ENCODE measurements at places on chromosomes 5 and 9.

GRCh38 chr5:66810848-66811261 lies 214.7 kb downstream of the MAST4 start:
- no peak for DNase-seq

DNA sequence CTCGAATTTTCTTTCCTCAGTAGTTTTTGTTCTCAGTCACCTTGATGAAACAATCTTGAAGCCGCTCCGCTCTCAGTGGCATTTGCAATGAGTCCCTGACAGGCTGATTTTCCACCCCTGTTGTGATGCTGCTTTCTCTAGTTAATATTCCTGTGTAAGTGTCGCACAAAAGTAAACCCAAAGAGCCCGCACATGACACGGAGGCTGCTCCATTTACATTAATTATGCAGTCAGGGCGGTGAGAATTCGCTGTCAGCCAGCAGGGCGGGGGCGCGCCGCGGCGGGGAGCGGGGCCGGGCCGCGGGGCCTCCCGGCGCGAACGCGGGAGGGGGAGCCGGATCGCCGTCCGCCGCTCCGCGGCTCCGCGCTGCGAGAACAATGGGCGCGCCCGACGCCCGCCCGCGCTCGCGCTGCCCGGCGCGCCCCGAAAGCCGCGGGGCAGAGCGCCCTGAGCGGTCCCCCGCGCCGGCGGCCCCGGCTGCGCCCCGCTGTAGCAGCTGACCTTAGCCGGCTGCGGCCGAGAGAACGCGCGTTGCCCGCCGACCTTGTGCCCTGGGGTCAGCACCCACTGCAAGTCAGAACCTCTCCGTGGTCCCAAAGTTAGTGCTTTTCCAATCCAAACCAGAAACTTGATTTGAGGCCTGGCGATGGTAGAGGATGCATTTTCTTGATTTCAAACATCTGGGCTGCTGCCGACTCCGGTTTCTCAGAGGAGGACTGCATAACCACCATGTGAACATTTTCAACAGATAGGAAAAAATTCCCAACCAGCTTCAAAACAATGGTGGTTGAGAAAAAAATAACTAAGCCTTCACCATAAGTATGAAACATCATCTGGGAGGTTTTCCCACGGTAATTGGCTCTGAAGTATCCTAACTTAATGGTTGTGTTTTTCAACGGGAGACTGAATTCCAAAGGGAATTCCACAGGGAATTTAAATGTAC lies 142.6 kb downstream of the PBX3 start:
- peak; percentile 0 for DNase-seq

- no peak for DNase-seq
Observed at GRCh38 chr5:118918232-118918631, 70.1 kb downstream of the DTWD2 start.

GRCh38 chr5:135376961-135377624 lies 21.9 kb downstream of the MACROH2A1 start:
- DNase-seq: no peak
